ENCODE measurements at places on chromosomes 1 and 21.

GRCh38 chr1:64304823-64305222, 101.4 kb downstream of the UBE2U start:
- H3K36me3 ChIP-seq: no peaks in the 10 kb centered on the region
- H3K4me1 ChIP-seq: no peaks in the 10 kb centered on the region
- no peak overlapping the region for H3K4me3 ChIP-seq

DNA sequence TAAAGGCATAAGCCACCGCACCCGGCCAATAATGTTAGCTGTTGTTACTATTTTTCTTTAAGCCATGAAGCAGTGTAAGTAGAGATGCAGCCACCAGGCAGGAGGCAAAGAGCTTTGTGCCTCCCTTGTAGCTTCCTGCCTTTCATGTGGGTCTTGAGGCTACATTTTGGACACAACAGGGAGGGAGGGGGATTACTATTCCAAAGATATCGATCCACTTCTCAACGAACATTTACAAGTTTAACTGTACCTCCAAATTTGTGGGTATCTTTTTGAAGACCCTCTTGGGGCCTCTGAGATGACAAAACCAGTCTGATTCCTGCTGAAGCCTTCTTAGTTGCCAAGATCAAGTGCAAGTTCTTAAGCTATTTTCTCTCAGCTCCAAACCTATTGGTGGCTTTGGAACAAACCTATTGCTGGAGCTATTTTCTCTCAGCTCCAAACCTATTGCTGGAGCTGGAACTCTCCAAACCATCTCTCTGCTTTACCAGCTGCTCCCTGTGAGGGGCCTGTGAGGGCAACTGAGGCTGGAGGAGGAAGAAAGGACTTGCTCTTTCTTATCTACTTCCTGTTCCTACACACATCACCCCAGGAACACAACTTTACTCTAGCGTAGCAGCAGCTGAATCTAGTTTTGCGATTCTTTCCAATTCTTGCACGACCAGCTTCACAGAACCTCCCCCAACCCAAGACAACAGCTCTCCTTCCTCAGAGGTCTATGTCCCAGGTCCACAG, 16.1 kb upstream of the RCAN3 start:
- H3K36me3 ChIP-seq: peaks cover 5% of the 10 kb centered on the region
- H3K4me3 ChIP-seq: no peak overlapping the region
- H3K27me3 ChIP-seq: peaks cover 5% of the 10 kb centered on the region
- DNase-seq: no peak

DNA sequence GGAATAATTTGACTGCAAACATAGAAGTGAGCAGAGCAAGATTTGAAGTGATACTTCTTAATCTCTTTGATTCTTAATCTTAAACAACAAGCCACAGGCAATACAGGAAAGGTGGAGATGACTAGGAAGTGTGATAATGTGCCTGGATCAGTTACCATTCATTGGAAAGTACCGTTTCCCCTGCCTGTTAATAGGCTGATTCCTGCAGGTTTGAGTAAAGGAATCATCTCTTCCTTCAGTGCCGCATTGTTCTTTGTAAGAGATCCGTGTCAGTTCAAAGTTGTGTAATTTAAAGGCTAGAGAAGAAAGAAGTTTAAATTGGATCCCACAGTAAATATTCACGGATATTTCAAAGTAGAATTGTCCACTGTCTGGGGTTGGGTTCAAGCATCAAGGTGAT, 43.5 kb upstream of the BCL10 start:
- no peaks in the 10 kb centered on the region for H3K36me3 ChIP-seq
- no peak overlapping the region for H3K27ac ChIP-seq
- H3K27me3 ChIP-seq: peaks cover 71% of the 10 kb centered on the region
- no peak overlapping the region for H3K4me3 ChIP-seq

DNA sequence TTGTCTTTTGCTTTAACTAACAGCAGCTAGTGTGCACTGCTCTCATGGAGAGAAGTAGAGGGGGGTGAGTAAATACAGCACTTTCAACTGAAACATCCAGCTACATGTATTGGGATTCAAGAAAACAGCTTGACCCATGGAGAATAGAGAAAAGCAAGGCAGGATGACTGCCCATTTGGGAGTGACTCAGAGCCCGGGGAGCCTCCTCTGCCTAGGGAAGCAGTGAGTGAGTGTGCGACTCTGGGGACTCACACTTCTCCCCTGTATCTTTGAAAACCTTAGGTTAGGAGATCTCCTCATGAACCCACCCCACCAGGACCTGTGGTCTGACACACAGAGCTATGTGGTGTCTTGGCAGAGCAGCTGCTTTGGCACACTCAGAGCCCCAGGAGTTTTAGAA, 82.0 kb upstream of the PTGFR start:
- H3K4me3 ChIP-seq: no peak overlapping the region
- no peaks in the 10 kb centered on the region for H3K27me3 ChIP-seq
- H3K4me1 ChIP-seq: no peaks in the 10 kb centered on the region

DNA sequence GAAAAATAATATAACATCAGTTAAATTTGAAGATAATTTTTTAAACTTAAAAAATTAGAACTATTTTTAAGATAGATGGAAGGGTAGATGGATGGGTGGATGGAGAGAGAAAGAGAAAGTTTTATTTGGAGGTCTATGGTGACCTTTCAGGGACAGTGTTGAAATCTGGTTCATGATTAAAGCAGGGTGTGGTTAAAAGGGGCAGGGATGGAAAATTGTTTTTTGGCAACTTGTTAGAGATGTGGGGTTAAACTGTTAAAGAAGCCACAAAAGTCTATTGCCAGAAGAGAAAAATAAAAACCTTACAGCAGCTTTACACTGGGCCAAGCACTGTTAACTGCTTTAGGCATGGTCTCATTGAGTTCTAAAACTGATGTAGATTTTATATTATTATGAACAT, 134.9 kb upstream of the GORAB start:
- DNase-seq: no peak
- H3K27me3 ChIP-seq: peaks cover 51% of the 10 kb centered on the region
- no peaks in the 10 kb centered on the region for H3K36me3 ChIP-seq
- no peak overlapping the region for H3K27ac ChIP-seq
- no peak overlapping the region for H3K4me3 ChIP-seq

DNA sequence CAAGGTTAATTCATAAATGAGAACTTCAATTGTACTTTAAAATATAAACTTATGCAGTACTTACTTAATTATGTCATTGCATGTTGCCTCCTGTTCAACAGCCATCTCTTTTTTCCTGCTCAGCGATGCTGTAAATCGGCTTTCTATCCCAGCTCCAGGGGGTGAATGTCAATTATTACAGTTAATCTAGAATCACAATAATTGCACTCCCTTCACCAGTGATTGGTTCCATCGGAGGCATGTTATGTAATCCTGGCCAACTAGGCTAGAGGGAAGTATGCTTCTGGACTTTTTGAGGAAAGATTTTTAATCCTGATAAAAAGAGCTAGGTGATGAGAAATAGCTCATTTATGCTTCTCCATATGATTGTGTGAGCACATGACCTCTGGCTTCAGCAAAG, 53.8 kb upstream of the SGIP1 start:
- no peaks in the 10 kb centered on the region for H3K36me3 ChIP-seq
- DNase-seq: no peak
- no peak overlapping the region for H3K27ac ChIP-seq
- H3K4me1 ChIP-seq: no peaks in the 10 kb centered on the region
- H3K4me3 ChIP-seq: no peak overlapping the region

DNA sequence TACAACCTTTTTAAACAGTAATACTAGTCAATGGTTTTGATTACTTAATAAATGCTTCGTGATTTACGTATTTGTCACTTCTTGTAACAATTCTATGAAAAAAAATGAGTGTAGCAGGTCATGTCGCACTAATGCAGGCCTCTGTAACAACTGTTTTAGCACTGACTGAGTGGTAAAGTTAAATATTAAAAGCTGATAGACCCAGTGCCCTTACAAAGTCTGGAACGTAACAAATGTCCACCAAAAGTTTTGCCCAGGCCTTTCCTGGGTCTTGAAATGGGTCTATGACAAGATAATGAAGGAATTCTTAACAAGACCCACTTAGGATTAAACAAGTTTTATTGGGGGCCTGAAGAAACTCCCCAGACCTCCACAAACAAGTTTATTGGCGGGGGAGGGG, 304.6 kb upstream of the DEPDC1 start:
- no peak for DNase-seq
- H3K27ac ChIP-seq: no peak overlapping the region
- no peaks in the 10 kb centered on the region for H3K27me3 ChIP-seq
- no peak overlapping the region for H3K4me3 ChIP-seq
- no peaks in the 10 kb centered on the region for H3K4me1 ChIP-seq
- no peaks in the 10 kb centered on the region for H3K36me3 ChIP-seq

GRCh38 chr1:156204686-156205085, 8.1 kb upstream of the PMF1 start:
- DNase-seq: no peak
- peaks cover 10% of the 10 kb centered on the region for H3K4me1 ChIP-seq
- H3K4me3 ChIP-seq: no peak overlapping the region

DNA sequence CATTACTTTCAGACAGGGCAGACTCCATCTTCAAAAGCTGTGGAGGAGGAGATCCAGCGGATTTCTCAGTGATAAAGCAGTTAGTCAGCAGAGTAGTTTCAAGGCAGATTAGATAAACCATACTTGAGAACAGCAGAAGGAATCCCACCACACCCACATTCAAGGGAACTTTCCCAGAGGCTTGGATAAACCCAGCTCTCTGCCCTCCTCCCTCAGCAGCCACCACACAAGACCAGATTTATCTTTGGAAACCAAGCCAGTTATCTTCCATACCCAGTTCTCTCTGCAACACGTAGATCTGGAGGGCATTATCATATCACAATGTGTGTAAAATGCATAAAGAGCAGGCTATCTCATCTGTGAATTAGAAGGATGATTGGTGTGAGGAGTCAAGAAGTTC, 40.2 kb downstream of the GFI1 start:
- no peak overlapping the region for H3K27ac ChIP-seq
- H3K4me3 ChIP-seq: no peak overlapping the region
- no peaks in the 10 kb centered on the region for H3K27me3 ChIP-seq
- peaks cover 2% of the 10 kb centered on the region for H3K36me3 ChIP-seq
- no peaks in the 10 kb centered on the region for H3K4me1 ChIP-seq

GRCh38 chr1:66334318-66334717, 199.6 kb upstream of the SGIP1 start:
- peaks cover 38% of the 10 kb centered on the region for H3K4me1 ChIP-seq
- H3K27ac ChIP-seq: peak overlapping the region; percentile 98
- DNase-seq: no peak
- peak overlapping the region; percentile 93 for H3K4me3 ChIP-seq

DNA sequence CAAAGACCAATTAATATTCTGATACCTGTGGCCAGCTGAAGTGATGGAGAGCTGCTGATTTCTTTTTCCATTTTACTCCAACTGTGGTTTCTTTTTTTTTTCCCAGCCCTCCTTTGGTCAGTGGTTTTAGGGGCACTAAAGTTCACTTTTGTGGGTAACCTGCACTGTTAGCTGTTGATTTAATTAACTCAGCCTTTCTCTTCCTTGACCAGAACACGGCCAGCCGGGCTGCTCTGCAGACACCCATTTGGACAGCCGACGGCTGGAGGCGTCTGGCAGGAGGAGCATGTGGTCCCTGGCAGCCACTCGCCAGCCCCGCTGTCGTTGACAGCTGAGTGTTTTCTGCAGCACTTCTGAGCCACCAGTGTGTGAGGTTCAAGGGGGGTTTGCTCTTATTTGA, 136.2 kb upstream of the RUNX3 start:
- H3K4me1 ChIP-seq: peaks cover 80% of the 10 kb centered on the region
- peak overlapping the region; percentile 87 for H3K4me3 ChIP-seq
- H3K36me3 ChIP-seq: peaks cover 14% of the 10 kb centered on the region
- peak overlapping the region; percentile 95 for H3K27ac ChIP-seq
- no peaks in the 10 kb centered on the region for H3K27me3 ChIP-seq

DNA sequence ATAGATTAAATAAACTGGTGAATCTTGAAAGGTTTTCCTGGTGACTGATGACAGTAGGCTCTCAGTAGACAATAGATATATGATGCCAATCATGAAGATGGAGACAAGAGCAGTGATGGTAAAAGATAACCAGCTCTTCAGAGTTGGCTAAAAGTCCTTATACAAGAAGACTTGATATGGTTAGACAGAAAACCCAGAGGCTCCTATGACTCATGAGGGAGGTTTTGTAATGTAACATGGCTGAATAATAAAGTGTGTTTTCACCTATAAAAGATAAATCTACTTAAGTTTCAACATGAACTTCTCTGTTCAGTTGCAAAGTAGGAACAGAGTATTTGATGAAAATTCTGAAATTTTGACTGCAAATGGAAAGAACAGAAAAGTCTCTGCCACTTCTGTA, 12.7 kb upstream of the CRNN start:
- no peaks in the 10 kb centered on the region for H3K4me1 ChIP-seq
- no peak overlapping the region for H3K4me3 ChIP-seq
- DNase-seq: no peak
- peaks cover 32% of the 10 kb centered on the region for H3K27me3 ChIP-seq

- no peaks in the 10 kb centered on the region for H3K27me3 ChIP-seq
- no peaks in the 10 kb centered on the region for H3K4me1 ChIP-seq
- no peaks in the 10 kb centered on the region for H3K36me3 ChIP-seq
- H3K4me3 ChIP-seq: no peak overlapping the region
These were observed 227.8 kb downstream of the NRIP1 start for GRCh38 chr21:14836950-14837349.

DNA sequence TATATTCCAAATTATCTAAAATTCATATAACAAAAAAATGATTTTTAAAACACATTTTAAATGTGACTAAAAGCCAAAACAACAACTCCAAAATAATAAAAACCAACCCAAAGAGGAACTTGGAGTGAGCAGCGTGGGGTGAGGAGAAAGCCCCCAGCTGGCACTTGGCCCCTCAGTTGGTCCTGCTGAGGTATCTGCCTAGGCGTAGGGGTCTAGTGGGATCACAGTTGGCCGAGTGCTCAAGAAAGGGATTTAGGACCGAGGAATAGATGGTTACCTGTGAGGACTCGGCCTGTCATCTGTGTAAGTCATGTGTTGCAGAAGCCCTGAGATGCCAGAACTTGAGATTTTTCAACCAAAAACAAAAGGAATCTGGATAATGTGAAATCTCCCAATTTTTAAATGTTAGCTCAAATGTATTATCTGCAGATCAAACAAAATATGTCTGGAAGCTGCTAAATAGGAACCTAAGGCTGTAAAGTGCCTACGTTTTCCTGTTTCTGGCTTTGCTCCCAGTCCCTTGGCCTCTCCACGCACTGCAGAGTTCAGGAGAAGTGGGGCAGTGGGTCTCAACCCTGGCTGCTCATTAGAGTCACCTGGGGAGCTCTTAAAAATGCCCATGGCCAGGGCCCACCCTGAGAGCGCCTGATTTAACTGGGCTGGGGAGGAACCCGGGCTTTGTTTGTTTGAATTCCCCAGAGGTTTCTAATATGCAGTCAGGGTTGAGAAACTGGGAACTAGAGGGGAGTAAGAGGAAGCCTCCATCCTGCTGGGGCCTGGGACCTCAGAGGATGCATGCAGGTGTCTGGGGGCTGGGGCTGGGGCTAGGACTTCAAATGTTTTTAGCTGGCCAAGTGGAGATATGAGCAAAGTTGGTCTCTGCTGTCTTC, 38.5 kb upstream of the LDLRAP1 start:
- H3K27me3 ChIP-seq: peaks cover 8% of the 10 kb centered on the region
- H3K36me3 ChIP-seq: peaks cover 11% of the 10 kb centered on the region
- no peak for DNase-seq
- H3K27ac ChIP-seq: peak overlapping the region; percentile 8
- peaks cover 13% of the 10 kb centered on the region for H3K4me1 ChIP-seq

DNA sequence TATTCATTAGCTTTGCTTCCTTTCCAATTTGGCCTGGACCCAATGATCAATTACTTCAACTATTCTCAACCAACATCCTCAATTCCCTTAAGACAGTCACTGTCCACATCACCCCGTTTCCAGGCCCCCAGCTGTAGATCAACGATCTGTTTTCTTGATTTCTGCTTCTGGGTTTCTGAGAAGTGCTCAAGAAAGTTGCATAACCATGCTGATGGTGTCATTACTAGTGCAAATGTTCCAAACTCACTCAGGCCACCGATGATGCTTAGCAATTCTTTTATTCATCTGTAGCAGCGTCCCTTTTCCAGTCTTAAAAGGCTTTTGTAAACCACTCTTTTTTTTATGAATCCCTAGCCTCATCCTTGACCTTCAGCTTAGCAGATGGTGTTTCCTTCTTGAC, 155.8 kb upstream of the PTGFR start:
- no peak overlapping the region for H3K4me3 ChIP-seq
- H3K4me1 ChIP-seq: no peaks in the 10 kb centered on the region
- no peaks in the 10 kb centered on the region for H3K36me3 ChIP-seq
- DNase-seq: no peak
- H3K27me3 ChIP-seq: no peaks in the 10 kb centered on the region
